Foreskin keratinocyte (primary cell): ENCODE measurements at places on chromosomes 3 and 15.
A peak's percentile ranks its signal among the peaks of the same experiment; 100 is the strongest.

- no peak for DNase-seq
Observed at GRCh38 chr15:86659724-86660411, 580.2 kb downstream of the AGBL1 start.

DNA sequence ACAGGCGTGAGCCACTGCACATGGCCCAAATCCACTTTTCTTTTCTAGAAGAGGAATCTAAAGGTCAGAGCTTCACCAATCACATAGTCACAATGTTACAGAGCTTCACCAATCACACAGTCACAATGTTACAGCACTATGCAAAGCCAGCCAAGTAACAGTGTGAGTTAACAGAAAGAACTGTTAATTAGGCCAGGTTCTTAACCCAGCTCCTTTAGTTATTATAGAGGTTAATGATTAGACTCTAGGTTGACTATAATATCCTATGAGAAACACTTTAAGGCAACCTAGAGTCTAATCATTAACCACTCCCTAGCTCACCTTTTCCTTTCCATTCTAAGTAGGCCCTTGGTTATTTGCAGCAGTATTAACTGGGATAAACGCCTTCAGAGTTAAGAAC lies 54.0 kb downstream of the TASOR start:
- no peak for DNase-seq

DNA sequence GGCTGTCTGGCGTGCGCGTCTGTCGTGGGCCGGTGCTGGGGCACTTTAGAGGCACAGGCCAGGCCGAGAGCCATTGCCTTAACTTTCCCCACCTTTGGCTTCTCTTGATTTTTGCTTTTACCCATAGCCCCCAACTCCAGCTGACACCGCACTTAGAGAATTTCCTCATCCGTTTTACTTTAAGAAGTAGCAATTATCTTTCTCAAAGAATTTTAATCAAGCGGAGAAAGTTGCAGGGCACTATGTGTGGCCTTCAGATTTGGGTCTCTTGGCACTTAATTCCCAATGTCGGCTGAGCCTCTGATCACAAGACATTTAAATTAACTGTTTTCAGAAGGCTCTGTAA lies 1.2 kb downstream of the ALDH1A3 start:
- no peak for DNase-seq

- peak; percentile 94 for DNase-seq
Observed at GRCh38 chr15:64574301-64575017, 114.1 kb downstream of the ZNF609 start.

DNA sequence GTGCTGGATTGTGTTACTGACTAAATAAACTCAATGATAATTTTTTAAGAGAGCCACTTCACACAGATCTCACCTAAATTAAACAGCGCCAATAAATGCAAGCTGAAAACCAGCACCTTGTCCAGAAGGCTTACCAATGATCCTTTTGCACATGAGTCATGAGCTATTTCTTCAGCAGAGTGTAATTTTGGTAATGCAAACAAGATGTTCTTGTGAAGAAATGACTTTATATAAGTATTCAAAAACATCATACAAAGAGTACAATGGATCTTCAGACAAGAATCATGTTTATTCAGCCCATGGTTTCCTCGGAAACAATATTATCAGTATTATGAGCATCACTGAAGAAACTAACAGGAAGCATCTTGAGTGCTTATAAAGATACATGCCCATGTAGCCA lies 263.8 kb upstream of the UBE2E2 start:
- no peak for DNase-seq
